ENCODE measurements at places on chromosomes 5 and 9.

- no peak for DNase-seq
Observed at GRCh38 chr9:928363-929042, 48.0 kb upstream of the DMRT3 start.

DNA sequence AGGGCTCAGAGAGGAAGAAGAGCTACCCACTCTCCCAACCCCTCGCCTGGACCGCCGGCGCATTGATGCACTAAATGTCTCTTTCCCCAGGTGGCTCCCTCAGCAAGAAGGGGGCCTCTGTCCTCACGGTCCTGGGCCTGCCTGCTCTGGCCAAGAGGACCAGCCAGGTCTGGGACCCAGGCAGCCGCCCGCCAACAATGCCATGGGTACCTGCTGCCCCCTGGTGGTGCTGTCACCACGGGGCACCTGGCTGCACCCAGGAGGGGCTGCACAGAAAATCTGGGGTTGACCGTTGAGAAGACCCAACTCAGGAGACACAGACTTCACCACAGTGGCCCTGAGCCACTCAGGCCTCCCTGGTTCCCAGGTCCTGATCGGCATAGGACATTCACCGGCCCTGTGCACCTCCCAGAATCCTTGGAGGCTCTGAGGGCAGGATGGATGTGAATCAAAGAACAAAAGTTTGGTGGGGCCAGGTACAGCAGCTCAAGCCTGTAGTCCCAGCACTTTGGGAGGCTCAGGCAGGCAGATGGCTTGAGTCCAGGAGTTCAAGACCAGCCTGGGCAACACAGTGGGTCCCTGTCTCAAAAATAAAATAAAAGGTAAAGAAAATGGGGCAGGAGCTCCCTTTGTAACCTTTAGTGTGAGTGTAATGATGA is 2.4 kb upstream of the VAV2 start:
- peak; percentile 66 for DNase-seq

GRCh38 chr9:105441616-105442160 is 6.1 kb upstream of the FSD1L start:
- no peak for DNase-seq

DNA sequence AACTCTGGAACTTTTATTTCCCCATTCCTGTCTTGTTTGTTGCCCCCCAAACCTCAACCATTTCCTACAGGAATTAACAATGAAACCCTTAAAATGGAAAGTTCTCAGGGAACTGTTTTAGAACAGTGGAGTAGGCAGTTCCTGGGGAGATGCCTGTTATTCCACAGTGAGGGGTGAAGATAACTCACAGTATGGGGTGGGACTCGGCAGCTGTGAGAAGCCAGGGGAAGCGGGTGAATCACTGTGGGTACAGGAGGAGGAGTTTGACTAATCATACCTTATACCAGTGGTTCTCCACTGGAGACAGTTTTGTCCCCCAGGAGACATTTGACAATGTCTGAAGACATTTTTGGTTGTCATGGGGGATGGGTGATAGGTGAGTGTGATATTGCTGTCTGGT is 36.9 kb upstream of the GLRA1 start:
- DNase-seq = no peak

Measured in CD4-positive, alpha-beta T cell treated with Interleukin-15 for 4 hours (primary cell).